ENCODE measurements at places on chromosomes 3 and 15. TPM values are rescaled to one million over a fixed set of nuclear protein-coding genes. Genes with fewer than 3 reads are reported as not detected.

GRCh38 chr15:61099020-61099810 lies 129.9 kb downstream of the RORA start:
- peaks cover 7% of the 10 kb centered on the region for H3K36me3 ChIP-seq
- H3K4me3 ChIP-seq = no peak overlapping the region
- H3K27me3 ChIP-seq = peaks cover 85% of the 10 kb centered on the region
- no peaks in the 10 kb centered on the region for H3K4me1 ChIP-seq

GRCh38 chr15:71410347-71410746 lies 295.1 kb downstream of the THSD4 start:
- H3K4me1 ChIP-seq = peaks cover 2% of the 10 kb centered on the region
- no peak for DNase-seq
- H3K27ac ChIP-seq = no peak overlapping the region
- peaks cover 61% of the 10 kb centered on the region for H3K27me3 ChIP-seq
- H3K36me3 ChIP-seq = peaks cover 6% of the 10 kb centered on the region
- no peak overlapping the region for H3K4me3 ChIP-seq

- no peak overlapping the region for H3K27ac ChIP-seq
- no peaks in the 10 kb centered on the region for H3K36me3 ChIP-seq
- DNase-seq = no peak
- H3K4me1 ChIP-seq = no peaks in the 10 kb centered on the region
- H3K27me3 ChIP-seq = peaks cover 26% of the 10 kb centered on the region
- H3K4me3 ChIP-seq = no peak overlapping the region
These were observed 120.6 kb downstream of the CPNE4 start for GRCh38 chr3:131914090-131914691.

DNA sequence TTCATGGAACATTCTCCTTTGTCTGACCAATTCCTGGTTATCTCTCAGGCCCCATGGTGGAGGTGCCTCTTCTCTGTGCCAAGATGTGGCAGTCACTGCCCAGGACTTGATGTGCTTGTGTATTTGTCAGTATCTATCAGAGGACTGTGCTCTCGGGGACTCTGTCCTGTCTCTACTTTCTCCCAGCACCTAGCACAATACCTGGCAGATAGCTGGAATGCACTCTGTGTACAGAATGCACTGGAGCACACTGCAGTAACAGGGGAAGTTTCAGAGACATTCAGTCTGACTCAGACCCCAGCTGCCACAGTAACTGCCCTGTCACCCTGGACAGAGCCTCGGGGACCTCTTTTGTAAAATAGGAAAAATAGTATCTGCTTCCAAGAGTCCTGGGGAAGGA lies 34.6 kb upstream of the SV2B start:
- H3K4me3 ChIP-seq = no peak overlapping the region
- H3K27ac ChIP-seq = no peak overlapping the region
- H3K36me3 ChIP-seq = peaks cover 3% of the 10 kb centered on the region
- DNase-seq = no peak

IQCH gene
- 0.70 TPM for total RNA-seq

DNA sequence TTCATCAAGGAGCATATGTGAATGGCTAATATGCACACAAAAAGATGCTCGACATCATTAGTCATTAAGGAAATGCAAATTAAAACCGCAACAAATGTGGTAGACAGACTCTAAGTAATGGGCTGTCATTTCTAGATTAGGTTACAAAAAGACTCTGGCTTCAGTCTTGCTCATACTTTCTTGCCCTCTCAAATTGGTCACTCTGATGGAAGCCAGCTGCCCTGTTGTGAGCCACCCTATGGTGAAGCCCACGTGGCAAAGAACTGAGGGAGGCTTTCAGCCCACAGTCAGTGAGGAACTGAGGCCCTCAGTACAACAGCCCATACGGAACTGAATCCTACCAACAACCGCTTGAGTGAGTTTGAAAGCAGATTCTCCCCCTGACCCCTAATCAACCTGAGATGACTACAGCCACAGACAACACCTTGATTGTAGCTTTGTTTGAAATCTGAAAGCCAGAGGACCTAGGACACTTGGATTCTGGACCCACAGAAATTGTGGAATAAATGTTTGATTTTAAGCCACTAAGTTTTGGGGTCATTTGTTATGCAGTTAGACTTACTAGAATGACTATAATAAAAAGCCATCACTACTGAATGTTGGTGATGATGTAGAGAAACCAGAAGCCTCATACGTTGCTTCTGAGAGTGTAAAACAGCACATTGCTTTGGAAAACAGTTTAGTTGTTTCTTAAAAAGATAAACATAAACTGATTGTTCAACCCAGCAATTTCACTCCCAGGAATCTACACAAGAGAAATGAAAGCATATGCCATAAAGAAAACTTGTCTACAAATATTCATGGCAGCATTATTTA lies 45.7 kb downstream of the EHHADH start:
- no peak overlapping the region for H3K4me3 ChIP-seq
- H3K27me3 ChIP-seq = peaks cover 9% of the 10 kb centered on the region
- no peak for DNase-seq
- H3K27ac ChIP-seq = no peak overlapping the region
- peaks cover 4% of the 10 kb centered on the region for H3K36me3 ChIP-seq

- H3K36me3 ChIP-seq = no peaks in the 10 kb centered on the region
- peaks cover 69% of the 10 kb centered on the region for H3K27me3 ChIP-seq
- no peak overlapping the region for H3K27ac ChIP-seq
- H3K4me1 ChIP-seq = peaks cover 2% of the 10 kb centered on the region
- no peak for DNase-seq
These were observed 18.5 kb upstream of the C3orf22 start for GRCh38 chr3:126577261-126577660.

GOLGA6L9 gene
- 3.0 TPM for total RNA-seq

ISG20 gene
- 141 TPM for total RNA-seq

SH3GL3 gene
- total RNA-seq = not detected

TEX55 gene
- not detected for total RNA-seq

NANOGP8 gene
- not detected for total RNA-seq

DNA sequence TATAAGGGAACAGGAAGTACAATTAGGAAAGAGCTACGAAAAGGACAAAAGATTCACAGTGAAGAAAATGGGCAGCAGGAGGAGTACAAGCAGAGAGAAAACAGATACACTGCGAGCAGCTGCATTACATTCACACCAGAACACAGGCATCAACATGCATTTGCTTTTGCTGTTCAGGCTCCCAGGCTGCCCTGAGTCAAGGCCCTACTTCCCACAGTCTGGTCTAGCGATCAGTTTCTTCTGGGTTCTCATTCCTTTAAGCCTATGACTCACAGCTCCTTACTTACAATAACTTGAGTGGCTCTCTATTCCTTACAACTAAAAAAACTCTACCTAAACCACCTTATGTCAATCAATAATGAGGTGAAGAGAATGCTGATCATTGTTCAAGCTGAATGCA lies 24.5 kb upstream of the ZNF445 start:
- peaks cover 8% of the 10 kb centered on the region for H3K4me1 ChIP-seq
- H3K27me3 ChIP-seq = no peaks in the 10 kb centered on the region
- no peak overlapping the region for H3K4me3 ChIP-seq
- H3K27ac ChIP-seq = no peak overlapping the region

DNA sequence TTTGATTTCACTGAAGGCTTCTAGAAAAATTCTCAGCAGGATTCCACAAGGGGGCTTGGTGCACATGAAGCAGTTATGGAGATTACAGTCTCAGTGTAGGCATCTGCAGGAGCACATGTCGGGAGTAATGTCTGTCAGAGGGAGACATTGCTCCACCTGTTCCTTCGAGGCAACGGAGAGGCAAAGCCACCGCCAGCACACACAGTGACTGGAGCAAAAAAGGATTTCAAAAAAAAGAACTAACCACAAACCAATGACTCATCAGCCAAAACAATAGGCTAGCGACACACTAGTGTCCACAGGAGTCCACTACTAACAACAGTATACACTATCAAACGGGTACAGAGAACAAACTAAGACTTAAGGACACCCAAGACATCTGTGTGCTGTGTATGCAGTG lies 68.9 kb downstream of the NPTN start:
- no peak for DNase-seq
- H3K4me1 ChIP-seq = peaks cover 10% of the 10 kb centered on the region
- no peaks in the 10 kb centered on the region for H3K27me3 ChIP-seq
- H3K4me3 ChIP-seq = no peak overlapping the region
- H3K27ac ChIP-seq = peak overlapping the region; percentile 9

INSYN1 gene
- not detected for total RNA-seq

BOC gene
- total RNA-seq = not detected

DNA sequence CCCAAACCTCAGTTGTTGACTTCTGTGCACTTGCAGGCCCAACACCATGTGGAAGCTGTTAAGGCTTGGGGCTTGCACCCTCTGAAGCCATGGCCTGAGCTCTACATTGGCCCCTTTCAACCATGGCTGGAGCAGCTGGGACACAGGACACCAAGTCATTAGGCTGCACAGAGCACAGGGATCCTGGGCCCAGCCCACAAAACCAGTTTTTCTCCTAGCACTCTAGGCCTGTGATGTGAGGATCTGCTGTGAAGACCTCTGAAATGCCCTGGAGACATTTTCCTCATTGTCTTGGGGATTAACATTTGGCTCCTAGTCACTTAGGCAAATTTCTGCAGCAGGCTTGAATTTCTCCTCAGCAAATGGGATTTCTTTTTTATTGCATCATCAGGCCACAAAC lies 1255.7 kb downstream of the ZPLD1 start:
- DNase-seq = no peak
- no peak overlapping the region for H3K4me3 ChIP-seq
- no peaks in the 10 kb centered on the region for H3K4me1 ChIP-seq

DNA sequence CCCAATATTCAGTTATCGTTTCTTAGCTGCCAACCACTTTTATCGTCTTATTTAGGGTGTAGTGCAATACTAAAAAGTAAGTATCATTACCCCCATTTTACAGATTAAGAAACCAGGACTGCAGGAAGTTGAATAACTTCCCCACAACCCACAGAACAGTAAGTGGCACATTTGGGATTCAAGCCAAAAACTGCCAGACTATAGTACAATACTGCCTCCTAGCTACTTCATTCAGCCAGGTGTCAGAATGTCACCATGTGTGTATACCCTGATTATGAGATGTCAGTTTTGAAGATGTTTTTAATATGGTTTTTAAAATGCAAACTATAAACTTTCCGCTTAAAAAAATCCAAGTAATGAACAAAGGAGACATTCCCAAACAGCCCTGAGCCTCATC lies 74.2 kb upstream of the PROK2 start:
- H3K27me3 ChIP-seq = peaks cover 43% of the 10 kb centered on the region
- H3K4me1 ChIP-seq = peaks cover 16% of the 10 kb centered on the region
- no peak overlapping the region for H3K4me3 ChIP-seq
- H3K36me3 ChIP-seq = peaks cover 2% of the 10 kb centered on the region
- DNase-seq = peak; percentile 21

RASGRF1 gene
- total RNA-seq = 0.55 TPM

- H3K4me1 ChIP-seq = peaks cover 16% of the 10 kb centered on the region
- H3K36me3 ChIP-seq = peaks cover 4% of the 10 kb centered on the region
- no peak for DNase-seq
- no peak overlapping the region for H3K27ac ChIP-seq
- H3K27me3 ChIP-seq = peaks cover 58% of the 10 kb centered on the region
- no peak overlapping the region for H3K4me3 ChIP-seq
These were observed 73.8 kb downstream of the ABTB1 start for GRCh38 chr3:127746400-127747057.

DNA sequence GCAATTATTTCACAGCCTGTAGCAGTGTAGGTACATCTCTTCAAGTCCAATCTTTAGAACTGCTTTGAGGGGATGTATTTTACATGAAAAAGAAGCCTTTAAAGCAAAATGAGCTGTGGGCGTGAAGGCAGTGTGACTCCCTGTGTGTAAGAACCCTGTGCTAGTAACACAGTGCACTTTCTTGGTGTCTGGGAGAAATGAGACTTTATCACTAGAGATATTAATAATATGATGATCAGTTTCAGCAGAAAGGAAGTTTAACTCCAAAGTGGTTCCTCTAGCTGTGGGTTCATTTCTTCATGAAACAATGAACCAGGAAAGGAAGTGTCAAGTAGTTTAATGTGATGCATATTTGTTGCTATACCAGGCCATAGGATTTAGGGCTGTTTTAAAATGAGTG lies 41.5 kb downstream of the SLCO3A1 start:
- no peaks in the 10 kb centered on the region for H3K27me3 ChIP-seq
- no peak overlapping the region for H3K4me3 ChIP-seq
- H3K27ac ChIP-seq = no peak overlapping the region
- peaks cover 38% of the 10 kb centered on the region for H3K4me1 ChIP-seq
- DNase-seq = no peak
- peaks cover 6% of the 10 kb centered on the region for H3K36me3 ChIP-seq

Data from T-helper 17 cell (primary cell).